Activated CD8-positive, alpha-beta T cell treated with anti-CD3 and anti-CD28 coated beads, Interleukin-2, amount 10 ng/mL, durations not matched to agents 7 days and 5 days (primary cell): ENCODE measurements at places on chromosomes 4 and X. TPM values are rescaled to one million over a fixed set of nuclear protein-coding genes. Genes with fewer than 3 reads are reported as not detected.

DNA sequence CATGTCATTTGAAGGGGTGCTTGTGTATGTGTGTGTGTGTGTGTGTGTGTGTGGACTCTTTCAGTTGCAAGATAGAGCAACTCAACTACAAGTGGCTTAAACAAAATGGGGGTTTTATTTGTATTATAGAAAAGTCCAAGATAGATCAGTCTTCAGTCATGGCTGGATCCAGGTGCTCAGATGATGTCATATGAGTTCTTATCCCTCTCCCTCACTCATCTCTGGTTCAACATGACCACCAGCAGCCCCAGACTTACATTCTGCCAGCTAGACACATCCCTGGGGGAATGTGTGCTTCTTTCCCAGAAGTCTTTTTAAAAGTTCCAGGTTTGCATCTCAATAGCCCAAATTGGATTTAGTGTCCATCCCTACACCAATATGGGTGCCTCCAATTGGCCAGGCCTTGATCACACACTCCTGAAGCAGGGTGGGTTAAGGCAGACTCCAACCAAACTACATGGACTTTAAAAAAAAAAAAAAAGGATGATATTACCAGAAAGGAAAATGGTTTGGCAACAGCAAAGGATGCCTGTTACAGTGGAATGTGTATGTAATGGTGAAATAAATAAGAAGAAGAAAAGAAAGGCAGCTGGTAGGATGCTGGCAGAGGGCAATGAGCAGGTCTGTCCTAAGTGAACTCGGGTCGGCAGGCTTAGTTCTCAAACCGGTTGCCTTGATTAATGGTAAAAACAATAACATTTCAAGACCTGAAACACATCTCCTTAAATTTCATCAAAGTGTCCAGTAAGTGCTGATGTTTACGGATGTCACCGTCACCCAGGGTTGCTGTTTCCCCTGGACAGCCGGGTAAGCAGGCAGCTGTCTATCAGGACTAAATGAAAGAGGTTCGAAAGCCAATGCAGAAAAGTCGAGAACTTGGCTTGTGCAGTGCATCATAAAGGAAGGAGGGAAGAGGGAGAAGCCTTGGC is 107.7 kb downstream of the SMIM20 start:
- DNase-seq = no peak

DNA sequence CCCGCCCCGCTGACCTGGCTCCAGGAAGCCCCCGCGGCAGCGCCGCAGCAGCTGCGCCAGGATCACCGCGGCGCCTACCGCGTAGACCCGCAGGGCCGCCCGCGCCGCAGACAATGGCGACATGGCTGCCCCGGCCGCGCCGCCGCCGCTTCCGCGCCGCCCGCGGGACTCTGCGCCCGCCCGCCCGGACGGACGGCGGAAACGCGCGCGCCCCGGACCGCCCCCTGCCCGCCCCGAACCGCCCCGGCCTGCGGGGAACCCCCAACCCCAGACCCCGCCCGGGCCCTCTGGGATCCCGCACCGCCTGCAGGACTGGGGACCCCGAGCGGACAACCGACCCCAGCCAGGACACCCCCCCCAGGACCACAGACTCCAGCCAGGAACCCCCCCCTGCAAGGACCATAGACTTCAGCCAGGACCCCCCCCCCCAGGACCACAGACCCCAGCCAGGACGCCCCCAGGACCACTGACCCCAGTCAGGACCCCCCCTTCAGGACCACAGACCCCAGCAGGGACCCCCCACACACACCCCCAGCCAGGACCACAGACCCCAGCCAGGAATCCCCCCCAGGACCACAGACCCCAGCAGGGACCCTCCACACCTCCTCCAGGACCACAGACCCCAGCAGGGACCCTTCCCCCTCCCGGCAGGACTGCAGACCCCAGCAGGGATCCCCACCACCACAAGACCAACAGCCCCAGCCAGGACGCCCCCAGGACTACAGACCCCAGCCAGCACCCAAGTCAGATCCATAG is at the start of the genes DHRSX and ZBED1:
Gene DHRSX (minus strand): TSS at position 174 of the 756 bp plus-strand sequence. CDS start 51 bp downstream, at position 123.
Gene ZBED1 (minus strand): TSS at position 174 of the 756 bp plus-strand sequence. CDS start 10,257 bp downstream, outside the sequence.
- DNase-seq = peak; percentile 60

DNA sequence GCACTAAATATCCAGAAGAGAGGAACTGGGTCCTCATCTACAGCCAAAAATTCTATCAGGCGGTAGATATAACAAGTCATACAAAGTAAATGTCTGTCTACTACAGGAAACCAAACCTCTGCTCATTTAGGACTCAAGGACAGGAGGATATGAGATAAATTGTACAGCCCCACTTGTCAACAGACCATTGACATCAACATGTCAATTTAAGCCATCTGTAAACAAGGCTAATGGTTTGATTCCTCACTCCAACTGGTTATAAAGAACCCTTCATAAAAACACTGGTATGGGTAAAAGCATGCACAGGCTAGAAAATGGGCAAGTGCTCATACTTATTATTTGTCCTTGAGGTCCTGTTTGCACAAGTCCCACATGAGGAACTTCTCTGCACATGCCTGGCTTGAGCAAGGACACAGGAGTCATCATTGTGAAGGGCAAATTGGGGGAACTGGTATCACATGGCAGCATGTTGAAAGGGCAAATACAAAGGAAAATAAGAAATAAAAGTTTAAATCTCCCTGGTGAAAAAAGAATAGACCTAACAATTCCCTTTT is 13.2 kb downstream of the RTL8B start:
- DNase-seq = no peak

DNA sequence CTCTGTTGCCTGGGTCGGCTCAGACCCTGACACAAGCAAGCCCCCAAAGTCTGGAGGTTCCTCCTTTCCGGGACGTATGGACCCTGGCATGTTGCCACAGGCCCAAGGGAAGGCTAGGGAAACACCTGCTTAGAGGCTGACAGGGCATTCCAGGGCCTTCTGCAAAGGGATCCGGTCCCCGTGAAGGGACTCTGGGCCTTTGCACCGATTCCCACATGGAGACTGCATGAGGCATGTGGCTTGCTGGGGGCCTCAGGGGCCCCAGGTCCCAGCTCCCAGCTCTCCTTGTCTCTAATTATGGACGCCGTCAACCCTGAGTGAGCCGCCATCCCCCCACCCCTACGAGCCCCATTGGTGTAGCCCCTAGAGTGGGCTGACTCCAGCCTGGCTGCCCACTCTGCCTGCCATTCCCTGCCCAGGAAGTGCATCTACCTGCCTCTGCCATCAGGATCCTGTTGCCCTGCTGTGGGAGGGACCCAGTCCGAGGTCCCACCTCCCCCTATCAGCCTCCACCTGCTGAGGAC is 4.2 kb upstream of the RGS12 start:
- no peak for DNase-seq

- DNase-seq = no peak
Measured at GRCh38 chr4:1601852-1602654, 82.1 kb downstream of the FAM53A start.

DNA sequence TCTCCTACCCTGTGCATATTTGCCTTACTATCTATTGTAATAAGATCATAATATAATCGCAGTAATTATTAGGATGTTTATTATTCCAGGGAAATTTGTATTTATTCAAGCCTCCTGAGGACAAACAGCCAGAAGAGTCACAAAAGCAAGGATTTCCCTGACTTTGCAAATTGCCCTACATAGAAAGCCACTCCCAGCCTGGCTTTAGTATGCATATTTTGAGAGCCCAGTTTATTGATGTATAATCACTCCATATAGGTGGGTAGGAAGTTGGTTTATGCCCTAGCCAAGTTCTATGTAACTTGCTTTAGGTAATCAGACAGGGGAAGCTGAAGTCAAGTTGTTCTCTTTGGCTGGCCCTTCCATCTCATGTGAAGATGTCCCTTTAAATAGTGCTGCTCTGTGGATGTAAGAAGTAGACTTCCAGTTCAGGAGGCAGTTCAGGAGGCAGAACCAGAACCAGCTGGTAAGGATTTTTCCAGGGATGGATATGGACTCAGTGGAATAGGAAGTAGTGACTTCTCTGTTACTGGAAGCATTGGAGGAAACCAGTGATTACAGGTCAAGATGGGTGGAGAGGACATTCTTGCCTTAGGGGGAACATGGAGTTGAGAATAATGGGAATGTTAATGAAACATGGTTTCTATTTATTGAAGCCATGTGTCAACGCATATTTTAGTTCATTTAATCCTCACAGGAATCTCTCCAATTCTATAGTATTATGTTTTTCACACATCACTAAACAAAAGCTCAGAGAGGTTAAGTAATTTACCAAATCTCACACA is 70.5 kb upstream of the KIT start:
- DNase-seq = no peak

GRCh38 chrX:9995855-9996339 is 28.7 kb downstream of the CLDN34 start:
- DNase-seq = peak; percentile 77

DNA sequence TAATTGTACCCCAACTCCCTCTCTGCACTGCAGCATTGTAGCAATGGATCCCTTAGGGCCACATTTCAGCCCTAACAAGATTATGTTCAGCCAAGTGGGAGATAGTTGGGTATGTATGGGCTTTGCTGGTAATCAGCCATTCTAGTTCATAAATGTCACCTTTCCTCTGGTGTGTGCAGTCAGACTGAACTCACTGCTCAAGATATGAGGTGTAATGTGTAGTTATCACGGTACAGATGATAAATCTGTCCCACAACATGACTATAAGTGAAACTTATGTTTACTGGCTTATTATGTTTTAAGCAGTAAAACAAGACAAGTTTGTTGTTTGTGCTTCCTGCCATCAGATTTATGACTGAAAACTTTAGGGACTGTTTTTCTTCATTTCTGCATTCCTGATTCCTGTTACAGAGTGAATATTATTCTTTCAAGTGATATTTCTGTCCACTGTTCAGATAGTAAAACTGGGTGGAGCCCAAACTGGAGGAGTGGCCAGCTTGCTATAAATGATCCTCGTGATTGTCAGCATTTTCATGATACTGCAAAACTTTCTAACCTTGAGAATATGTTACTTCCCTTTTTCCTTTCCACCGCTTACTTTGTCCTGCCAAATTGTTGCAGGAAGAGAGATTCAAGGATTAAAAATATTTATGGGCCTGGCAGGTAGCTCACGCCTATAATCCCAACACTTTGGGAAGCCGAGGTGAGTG is 44.9 kb downstream of the ANAPC4 start:
- no peak for DNase-seq

Gene GRPEL1
- total RNA-seq = 43.1 TPM

Gene PIM2
- 53.6 TPM for total RNA-seq

Gene MTNR1A
- total RNA-seq = not detected

Gene GDPD2
- total RNA-seq = 0.34 TPM
